MCF 10A (cell line): ENCODE measurements at places on chromosomes 4 and X. TPM values are rescaled to one million over a fixed set of nuclear protein-coding genes. Genes with fewer than 3 reads are reported as not detected.

ITIH6 gene
- total RNA-seq = not detected in 2 replicates

YY2 gene
- 2.9 and 3.4 TPM in 2 replicates for total RNA-seq

TLR10 gene
- total RNA-seq = not detected in 2 replicates

GYPE gene
- not detected in 2 replicates for total RNA-seq

FABP2 gene
- not detected in 2 replicates for total RNA-seq

MAPK10 gene
- 4.7 and 5.3 TPM in 2 replicates for total RNA-seq

GRCh38 chrX:57445076-57445475 is 146.7 kb upstream of the ZXDB start:
- H3K27me3 ChIP-seq = peaks cover 16% of the 10 kb centered on the region
- no peak overlapping the region for H3K4me3 ChIP-seq
- peaks cover 10% of the 10 kb centered on the region for H3K36me3 ChIP-seq
- H3K4me1 ChIP-seq = no peaks in the 10 kb centered on the region

- no peaks in the 10 kb centered on the region for H3K27me3 ChIP-seq
- no peak overlapping the region for H3K4me3 ChIP-seq
- H3K4me1 ChIP-seq = no peaks in the 10 kb centered on the region
- no peak overlapping the region for H3K27ac ChIP-seq
- H3K36me3 ChIP-seq = no peaks in the 10 kb centered on the region
These were observed 107.8 kb downstream of the AR start for GRCh38 chrX:67651437-67652142.

DNA sequence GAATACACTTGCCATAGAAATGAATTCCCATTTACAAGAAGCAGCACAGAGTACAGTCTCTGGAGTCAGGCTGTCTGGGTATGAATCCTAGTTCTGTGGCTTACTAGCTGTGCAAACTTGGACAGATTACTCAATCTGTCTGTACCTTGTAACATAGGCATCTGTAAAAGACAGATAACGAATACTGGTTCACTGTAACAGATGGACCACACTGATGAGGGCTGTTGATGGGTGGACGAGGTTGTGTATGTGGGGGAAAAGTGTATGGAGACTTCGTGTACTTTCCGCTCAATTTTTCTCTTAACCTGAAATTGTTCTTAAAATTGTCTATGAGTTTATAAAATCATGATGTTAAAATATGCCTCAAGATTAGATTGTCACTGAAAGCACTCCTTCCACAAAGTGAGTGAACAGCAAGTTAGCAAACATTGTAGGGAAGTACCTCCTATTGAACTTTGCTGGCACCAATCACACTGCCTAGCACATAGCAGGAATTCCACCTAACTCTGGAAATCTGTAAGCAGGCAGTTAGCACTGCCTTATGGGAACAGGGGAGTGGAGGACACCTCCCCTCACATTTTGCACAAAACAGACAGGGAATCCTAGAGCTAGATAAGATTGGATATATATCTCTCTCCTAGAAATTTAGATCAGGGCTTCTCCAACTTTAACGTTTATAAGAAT is 6.5 kb upstream of the EXOSC9 start:
- no peaks in the 10 kb centered on the region for H3K36me3 ChIP-seq
- DNase-seq = no peak
- H3K27ac ChIP-seq = no peak overlapping the region
- H3K27me3 ChIP-seq = no peaks in the 10 kb centered on the region
- H3K4me3 ChIP-seq = no peak overlapping the region

GRCh38 chr4:189850239-189850856 is 90.3 kb upstream of the FRG1 start:
- DNase-seq = no peak
- H3K4me1 ChIP-seq = no peaks in the 10 kb centered on the region
- H3K36me3 ChIP-seq = no peaks in the 10 kb centered on the region
- no peak overlapping the region for H3K27ac ChIP-seq
- H3K27me3 ChIP-seq = no peaks in the 10 kb centered on the region
- H3K4me3 ChIP-seq = no peak overlapping the region

GRCh38 chr4:4666187-4666586 is 124.3 kb upstream of the STX18 start:
- H3K27ac ChIP-seq = no peak overlapping the region
- no peak for DNase-seq
- H3K36me3 ChIP-seq = no peaks in the 10 kb centered on the region
- H3K4me1 ChIP-seq = peaks cover 7% of the 10 kb centered on the region

GRCh38 chr4:142036795-142037583 is 400.6 kb downstream of the IL15 start:
- peak; percentile 4 for DNase-seq
- no peaks in the 10 kb centered on the region for H3K27me3 ChIP-seq
- no peak overlapping the region for H3K27ac ChIP-seq
- peaks cover 13% of the 10 kb centered on the region for H3K4me1 ChIP-seq

DNA sequence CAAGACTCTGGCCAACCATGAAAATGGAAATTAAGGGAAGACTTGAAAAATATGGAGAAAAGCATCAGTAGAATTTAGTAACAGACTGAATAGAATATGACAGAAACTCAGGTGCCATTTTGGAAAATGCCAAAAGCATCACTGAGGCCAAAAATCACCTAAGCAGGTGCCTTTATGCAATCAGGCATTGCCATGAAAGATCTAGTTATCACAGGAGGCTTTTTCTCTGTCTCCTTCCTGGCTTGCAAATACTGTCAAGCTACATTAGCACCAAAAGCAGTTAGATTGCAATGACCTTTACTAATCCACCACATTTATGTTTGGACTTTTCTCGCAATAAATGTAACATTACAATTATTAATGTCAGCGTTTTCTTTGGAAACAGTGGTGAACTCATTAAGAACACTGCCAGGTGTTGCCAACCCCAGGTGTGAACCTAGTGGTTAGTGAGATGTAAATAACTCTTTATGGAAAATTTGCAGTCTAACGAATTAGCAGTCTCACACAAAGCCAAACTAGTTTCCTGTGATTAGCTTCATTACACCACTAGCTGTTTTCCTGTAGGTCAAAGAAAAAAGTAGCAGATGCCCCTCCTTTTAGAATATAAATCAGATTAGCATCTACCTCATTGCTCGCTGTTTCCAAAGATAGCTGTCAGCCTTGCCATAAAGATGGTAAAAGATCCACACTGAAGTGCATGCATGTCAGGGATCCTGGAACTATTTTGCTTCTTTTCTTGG is 1568.4 kb upstream of the TENM3 start:
- no peaks in the 10 kb centered on the region for H3K36me3 ChIP-seq
- H3K4me3 ChIP-seq = no peak overlapping the region
- DNase-seq = no peak
- H3K27me3 ChIP-seq = no peaks in the 10 kb centered on the region
- H3K4me1 ChIP-seq = no peaks in the 10 kb centered on the region

GRCh38 chrX:22396408-22396807 is 123.7 kb downstream of the CBLL2 start:
- H3K27me3 ChIP-seq = peaks cover 61% of the 10 kb centered on the region
- H3K27ac ChIP-seq = no peak overlapping the region
- H3K4me3 ChIP-seq = no peak overlapping the region
- no peaks in the 10 kb centered on the region for H3K36me3 ChIP-seq
- peaks cover 17% of the 10 kb centered on the region for H3K4me1 ChIP-seq

DNA sequence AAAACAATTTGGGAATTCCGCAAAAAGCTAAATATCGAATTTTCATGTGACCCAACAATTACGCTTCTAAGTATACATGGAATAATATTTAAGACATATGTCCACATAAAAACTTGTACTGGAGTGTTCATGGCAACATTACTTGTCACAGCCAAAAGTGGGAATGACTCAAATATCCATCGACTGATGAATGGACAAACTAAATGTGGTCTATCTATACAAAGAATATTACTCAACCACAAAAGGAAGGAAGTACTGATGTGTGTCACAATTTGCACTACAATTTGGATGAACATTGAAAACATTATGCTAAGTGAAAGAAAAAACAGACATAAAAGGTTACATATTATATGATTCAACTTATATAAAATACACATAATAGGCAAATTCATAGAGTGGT is 71.9 kb downstream of the AFF2 start:
- no peaks in the 10 kb centered on the region for H3K27me3 ChIP-seq
- H3K4me1 ChIP-seq = no peaks in the 10 kb centered on the region
- peak; percentile 9 for DNase-seq
- no peak overlapping the region for H3K27ac ChIP-seq
- H3K4me3 ChIP-seq = no peak overlapping the region

DNA sequence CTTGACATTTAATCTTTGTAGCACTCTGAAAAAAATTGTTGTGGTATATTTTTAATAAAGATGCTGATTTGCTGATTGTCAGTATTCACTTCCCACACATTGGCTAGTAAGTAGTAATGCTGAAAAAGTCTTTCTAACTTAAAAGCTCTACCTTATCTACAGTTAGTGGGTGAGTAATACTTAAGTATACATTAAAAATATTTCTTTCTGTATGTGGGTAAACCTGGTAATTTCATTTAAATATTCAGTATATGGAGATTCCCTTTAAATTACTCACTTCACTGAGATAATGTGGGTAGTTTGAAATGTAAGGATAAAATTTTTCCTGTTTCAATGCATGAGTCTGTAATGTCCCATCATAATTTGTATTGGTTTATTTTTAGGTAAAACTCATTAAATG is 5.6 kb downstream of the TMEM33 start:
- H3K4me1 ChIP-seq = peaks cover 24% of the 10 kb centered on the region
- H3K27ac ChIP-seq = no peak overlapping the region
- H3K36me3 ChIP-seq = peaks cover 67% of the 10 kb centered on the region
- H3K27me3 ChIP-seq = no peaks in the 10 kb centered on the region

GRCh38 chr4:83810428-83810827 is 274.5 kb downstream of the GPAT3 start:
- no peak for DNase-seq
- H3K36me3 ChIP-seq = no peaks in the 10 kb centered on the region
- H3K4me3 ChIP-seq = no peak overlapping the region
- H3K27ac ChIP-seq = no peak overlapping the region

DNA sequence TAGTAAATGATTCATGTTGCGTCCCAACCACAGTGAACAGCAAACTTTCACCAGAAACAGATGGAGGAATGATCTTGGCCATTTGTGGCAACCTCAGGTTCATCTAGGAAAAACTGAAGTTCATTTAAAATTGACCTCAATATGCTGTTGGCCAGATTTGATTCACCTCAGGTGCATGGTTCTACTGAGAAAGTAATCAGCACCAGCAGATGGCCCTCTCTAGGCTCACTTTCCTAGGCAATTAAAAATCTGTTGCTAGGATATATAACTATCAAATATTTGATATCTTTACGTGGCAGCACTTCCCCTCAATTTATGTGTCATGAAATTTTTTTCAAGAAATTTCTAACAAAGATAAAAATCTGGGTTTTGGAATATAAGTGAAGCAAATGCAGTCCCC is 344.7 kb downstream of the GALNTL6 start:
- no peak for DNase-seq
- no peak overlapping the region for H3K27ac ChIP-seq
- H3K4me1 ChIP-seq = no peaks in the 10 kb centered on the region
- peaks cover 76% of the 10 kb centered on the region for H3K27me3 ChIP-seq
